Heart right ventricle (tissue), 16 donors: ENCODE measurements at places on chromosomes 1 and 21. TPM values are rescaled to one million over a fixed set of nuclear protein-coding genes. Genes with fewer than 3 reads are reported as not detected.

DNA sequence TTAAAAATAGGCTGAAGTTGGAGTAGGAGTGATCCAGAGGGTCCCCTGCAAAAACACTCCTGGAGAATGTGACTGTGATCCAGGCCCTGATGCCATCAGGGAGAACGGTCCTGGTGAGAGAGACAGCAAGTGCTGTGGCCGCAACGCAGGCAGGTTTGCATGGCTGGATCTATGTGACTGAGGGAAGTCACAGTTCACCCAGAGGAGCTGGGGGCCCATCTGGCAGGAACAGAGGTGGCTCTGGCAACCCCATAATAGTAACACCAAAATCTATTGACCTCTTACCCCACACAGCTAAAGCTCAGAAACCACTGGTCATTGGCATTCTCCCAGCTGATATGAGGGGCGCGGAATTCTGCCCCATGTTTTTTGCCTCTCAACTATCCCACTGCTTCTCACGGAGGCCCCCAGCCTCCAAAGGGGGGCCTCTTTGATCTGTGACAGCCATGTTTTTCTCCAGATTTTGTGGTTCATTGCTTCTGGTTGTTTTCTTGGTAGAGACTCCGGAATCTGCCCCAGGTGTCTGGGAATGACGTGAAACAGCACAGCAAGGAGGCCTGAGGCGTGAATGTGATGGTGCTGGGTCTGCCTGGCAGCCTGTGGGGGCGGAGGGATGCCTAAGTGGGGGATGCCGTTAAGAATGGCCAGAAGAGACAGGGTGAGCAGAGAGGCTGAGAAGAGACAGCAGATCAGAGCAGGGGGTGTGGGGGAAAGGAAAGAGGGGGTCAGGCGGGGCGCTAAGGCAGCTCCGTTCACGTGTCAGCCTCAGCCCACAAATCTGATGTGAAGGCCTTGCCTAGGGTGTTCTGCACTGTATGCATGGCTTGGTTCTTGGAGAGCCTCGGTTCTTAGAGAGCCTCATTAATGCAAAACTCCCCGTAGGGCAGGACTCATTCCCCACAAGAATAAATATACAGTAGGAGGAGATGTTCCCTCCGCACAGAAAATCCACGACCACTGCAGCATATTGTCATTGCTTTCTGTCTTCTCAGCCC lies 23.5 kb downstream of the CASP9 start:
- no peak for DNase-seq

ZP4 gene
- not detected for total RNA-seq

GFI1 gene
- total RNA-seq: 0.22 TPM

DNA sequence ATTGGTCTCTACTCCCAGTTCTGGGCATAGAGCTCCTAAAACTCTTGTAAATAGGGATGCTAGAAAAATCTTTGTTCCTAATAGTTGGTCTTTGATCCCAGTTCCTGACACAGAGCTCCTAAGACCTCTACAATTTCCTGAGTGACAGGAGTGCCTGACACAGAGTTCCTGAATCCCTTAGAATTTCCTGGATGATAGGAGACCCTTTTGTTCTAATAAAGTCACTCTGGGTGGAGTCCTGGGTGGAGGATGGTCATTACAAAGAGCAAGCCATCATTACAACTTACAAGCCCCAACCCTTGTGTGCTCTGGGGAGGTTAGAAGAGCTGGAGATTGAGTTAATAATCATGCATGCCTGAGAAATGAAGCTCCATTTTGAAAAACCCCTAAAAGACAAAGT lies 58.4 kb downstream of the ZZZ3 start:
- DNase-seq: no peak

LCE1D gene
- not detected for total RNA-seq

RIPPLY3 gene
- total RNA-seq: not detected

SPRR2E gene
- total RNA-seq: not detected

NHLH2 gene
- total RNA-seq: not detected

DNA sequence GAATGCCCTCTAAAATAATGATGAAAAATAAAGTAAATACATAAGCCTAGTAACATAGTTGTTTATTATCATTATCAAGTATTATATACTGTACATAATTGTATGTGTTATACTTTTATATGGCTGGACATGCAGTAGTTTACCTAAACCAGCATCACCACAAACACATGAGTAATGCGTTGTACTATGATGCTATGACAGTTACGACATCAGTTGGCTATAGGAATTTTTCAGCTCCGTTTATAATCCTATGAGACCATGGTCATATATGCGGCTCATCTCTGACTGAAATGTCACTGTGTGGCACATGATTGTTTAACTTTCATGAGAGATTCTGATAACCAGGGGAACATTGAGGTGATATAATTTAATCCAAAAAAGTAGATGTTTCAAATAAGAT lies 352.1 kb downstream of the ST6GALNAC3 start:
- DNase-seq: no peak

DNA sequence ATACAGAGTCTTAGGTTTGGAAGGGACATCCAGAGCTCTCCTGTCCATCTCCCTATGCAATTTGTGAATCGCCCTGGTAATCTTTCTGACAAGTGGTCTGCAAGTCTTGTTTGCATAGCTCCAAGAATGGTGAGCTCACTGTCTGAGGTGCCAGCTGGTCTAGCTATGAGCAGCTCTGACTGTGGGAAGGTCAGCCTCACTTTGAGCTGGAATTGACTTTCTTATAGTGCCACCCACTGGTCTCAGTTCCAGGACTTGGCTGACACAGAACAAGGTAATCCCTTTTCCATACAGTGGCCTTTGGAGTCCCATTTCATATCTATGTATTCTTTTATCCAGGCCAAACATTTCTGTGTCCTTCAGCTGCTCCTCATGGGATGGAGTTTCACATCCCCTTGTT lies 95.6 kb upstream of the C8B start:
- no peak for DNase-seq

DNA sequence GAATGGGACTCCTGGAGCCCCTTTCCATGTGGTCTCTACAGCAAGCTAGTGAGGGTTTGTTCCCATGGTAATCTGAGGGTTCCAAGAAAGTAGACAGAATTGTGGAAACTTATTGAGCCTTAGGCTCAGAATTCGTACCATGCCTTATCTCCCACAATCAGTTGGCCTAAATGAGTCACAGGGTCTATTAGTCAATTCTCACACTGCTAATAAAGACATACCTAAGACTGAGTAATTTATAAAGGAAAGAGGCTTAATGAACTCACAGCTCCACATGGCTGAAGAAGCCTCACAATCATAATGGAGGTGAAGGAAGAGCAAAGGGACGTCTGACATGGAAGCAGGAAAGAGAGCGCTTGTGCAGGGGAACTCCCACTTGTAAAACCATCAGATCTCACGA lies 106.6 kb upstream of the CXADR start:
- DNase-seq: no peak

- peak; percentile 27 for DNase-seq
Measured at GRCh38 chr1:166947398-166948043, 27.8 kb downstream of the ILDR2 start.

TLCD4 gene
- total RNA-seq: 72.2 TPM

GRCh38 chr1:184630679-184631060 lies 124.0 kb downstream of the EDEM3 start:
- no peak for DNase-seq

GRCh38 chr1:231240531-231240882 lies 505 bp upstream of the GNPAT start:
- no peak for DNase-seq

- DNase-seq: no peak
Measured at GRCh38 chr1:203858055-203858454, 3.3 kb upstream of the SNRPE start.

DNA sequence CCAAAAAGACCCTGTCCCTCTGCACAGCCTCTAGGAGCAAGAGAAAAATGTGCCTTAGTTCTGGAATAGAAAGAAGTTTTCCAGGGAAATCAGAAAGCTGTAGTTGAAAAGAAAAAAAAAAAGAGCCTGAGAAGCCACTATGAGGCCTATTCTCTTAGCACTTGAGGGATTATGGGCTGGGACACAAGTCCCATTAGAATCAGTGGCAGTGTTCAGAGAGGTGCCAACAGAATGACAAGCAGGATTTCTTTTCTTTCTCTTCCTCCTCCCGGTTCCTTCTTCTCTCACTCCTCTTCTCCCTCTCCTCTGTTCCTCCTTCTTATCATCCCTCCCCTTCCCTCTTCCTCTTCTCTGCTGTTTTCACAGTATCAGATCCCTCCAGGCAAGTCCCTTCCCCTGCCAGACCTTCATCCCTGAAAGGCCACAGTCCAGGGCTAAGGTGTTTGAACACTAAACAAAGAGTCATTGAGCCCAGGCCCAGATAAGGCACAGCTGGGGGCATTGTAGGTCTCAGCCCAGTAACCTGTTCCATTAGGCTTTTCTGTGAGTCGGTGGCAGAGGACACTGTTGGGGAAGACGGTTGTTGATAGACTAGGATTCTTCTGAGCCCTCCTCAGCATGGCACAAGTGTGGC lies 64.7 kb upstream of the LPGAT1 start:
- DNase-seq: no peak

GRCh38 chr1:85584923-85585322 lies 4.4 kb downstream of the CCN1 start:
- no peak for DNase-seq
